ENCODE measurements at places on chromosomes 11 and 22.

GRCh38 chr22:31080848-31081649 is at the start of gene SMTN:
Gene SMTN (plus strand): TSS chr22:31081318. CDS start chr22:31083259, 1,941 bp downstream.
- peak; percentile 87 for DNase-seq

- no peak for DNase-seq
These were observed 82.3 kb downstream of the YAP1 start for GRCh38 chr11:102192349-102193066.

DNA sequence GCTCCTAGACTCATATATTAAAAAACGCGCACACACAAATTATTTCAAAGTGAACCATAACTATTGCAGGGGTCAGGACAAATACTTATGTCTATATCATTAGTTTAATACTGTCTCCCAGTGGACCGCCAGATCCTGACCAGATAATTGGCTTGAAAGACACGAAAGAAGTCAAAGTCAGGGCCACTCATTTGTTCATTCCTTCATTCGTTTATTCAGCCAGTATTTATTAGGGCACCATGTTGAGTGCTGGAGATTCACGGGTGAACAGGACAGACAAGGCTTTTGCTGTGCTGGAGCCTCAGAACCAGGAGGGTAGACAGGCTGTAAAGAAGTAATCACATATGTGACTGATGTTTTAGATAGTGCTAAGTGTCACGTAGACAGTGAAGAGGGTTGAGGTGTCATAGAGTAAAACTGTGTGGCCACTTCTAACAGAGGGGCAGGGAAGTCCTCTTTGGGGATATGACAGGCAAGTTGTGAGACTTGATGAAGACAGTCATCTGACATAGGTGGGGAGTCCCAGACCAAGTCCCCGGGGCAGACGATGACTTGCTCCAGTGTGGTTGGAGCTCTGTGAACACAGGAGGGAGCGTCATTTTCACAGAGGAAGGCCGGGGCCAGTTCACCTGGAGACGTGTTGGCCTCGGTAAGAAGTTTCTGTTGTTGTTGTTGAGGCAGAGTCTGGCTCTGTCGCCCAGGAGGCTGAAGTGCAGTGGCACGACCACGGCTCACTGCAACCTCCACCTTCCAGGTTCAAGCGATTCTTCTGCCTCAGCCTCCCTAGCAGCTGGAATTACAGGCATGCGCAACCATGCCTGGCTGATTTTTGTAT is 25.9 kb downstream of the RBX1 start:
- DNase-seq = no peak

DNA sequence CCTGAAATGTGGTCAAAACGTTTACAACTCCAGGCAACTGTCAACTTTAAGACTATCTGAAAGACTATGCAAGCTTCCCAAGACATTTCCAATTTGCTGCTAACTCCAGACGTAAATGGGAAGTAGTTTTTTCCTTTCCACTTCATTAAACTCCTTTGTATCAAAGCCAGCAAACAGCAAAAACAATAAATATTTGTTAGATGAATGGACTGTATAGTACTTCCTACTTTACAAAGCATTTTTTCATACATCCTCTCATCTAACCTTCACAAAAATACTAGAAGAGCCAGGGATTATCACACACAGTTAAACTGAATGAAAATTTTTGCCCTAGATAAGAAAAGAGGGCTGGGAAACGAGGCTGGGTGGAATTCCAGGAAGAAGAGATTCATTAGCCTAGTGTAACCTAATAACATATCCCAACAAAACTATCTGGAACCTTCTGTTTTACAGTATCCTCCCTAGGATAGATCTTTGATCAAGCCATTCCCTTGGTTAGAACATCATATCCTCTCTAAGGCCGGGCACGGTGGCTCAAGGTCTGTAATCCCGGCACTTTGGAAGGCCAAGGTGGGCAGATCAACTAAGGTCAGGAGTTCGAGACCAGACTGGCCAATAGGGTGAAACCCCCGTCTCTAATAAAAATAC is 10.4 kb downstream of the NUP98 start:
- no peak for DNase-seq

DNA sequence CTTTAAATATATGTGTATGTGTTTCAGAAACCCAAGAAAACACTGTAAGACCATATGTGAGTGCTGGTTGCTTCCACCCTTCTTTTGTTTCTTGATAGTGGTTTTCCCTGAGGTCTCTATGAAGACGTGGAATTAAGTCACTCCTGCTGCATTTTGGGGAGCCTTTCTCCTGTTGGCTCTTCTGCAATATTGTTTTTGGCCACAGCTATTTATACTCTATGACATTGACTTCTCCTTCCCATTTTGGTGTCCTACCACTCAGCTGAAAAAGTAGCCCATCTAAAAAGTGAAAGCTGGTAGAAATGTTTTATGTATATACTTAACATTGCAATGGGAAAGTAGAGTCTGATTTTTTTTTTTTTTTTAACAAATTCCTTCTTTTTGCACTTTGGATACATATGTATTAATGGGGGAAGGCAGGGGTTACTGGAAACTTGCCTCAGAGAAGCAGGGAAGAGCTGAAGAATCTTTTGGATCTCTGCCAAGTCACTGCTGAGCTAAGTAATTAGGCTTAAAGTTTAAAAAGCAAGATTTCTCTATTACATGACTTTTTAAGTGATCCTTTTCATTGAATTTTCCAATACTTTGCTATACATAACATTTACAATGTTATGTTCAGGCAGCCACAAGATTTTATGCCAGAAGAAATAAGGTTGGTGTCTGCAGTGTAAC is 1.8 kb downstream of the TTC17 start:
- peak; percentile 2 for DNase-seq

All from CD4-positive, alpha-beta T cell treated with Interleukin-1 beta for 1 hour (primary cell).